ENCODE measurements at places on chromosomes 7 and 10.

DNA sequence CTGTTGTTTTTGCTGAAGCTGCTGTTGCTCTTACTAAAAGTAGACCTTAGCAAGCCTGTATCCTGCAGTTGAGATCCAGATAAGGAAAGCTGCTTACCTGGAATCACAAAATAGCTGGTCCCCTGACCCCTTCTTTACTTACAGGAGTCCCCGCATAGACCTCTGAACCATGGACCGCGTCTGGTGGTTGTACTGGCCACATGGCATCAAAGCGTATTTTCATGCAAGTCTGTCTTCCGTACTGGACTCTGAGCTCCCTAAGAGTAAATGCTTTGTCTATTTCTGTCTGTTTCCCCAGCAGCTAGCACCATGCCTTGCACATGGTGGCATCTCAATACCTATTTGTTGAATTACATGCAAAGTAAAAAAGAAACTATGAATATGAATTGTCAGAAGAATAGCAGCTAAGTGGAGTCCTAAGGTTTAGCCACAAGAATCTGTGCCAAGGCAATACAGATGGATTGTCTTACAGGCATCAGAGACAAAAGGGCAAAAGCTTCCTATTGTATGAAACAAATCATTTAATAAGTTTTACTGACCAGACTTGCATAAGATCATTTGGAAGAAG, 159.2 kb downstream of the PAXIP1 start:
- no peak for DNase-seq

DNA sequence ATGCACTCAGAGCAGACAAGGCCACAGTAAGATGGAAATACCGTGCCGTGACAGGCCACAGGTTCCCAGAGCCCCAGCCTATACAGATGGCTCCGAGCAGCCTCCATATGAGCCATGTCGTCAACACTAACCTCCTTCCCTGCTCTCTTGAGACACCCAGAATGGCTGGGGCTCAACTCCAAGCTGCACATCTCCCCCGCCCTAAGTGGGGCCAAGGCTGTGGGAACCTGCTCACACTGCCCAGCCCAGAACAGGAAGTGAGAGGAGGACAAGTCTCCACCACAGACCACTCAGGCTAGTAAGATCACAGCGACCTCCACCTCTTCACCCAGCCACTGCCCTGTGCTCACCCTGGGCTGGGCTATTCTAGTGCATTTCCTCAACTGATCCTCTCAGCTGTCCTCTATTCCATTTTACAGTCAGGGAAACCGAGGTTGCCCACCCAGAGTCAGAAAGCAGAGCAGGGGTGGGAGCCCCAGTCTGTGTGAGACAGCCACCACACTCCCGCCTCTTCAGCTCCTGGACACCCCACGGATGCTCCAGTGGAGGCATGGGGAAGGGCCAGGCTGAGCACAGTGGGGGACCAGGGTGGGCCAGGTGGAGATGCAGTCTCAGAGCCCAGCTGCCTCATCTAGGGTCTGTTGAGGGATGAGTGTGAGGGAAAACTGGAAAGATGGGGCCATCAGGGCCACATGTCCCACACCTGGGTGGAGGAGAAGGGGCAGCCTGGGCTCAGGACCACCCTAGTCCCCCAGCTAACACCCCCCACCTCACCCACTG, 11.6 kb downstream of the GRID1 start:
- DNase-seq, result no peak

GRCh38 chr7:45601094-45601493, 26.9 kb downstream of the ADCY1 start:
- no peak for DNase-seq

GRCh38 chr10:639751-640672, 49.5 kb downstream of the DIP2C start:
- no peak for DNase-seq

- DNase-seq, result no peak
Measured at GRCh38 chr10:109633846-109634245, 289.5 kb downstream of the XPNPEP1 start.

GRCh38 chr10:121378251-121378801, 219.9 kb downstream of the FGFR2 start:
- no peak for DNase-seq

DNA sequence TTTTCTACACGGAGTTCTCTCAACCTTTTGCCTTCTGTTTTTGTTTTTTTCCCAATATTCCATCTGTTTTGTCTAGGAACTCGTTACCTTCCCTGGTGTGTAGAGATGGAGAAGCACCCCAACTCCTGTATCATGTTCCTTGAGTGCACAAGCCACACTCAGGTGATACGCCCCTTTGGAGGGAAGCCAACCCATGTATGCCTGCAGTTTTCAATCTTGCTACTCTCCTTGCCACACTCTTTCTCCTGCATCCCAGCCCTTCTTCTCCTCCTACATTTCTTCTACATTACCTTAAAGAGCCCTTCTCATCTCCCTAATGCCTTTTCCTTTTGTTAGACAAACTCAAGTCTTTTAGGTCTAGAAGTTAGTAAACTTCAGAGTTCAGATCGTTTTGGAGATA, 10.2 kb upstream of the SP4 start:
- DNase-seq, result no peak

- no peak for DNase-seq
Measured at GRCh38 chr10:6787091-6787490, 207.0 kb upstream of the PRKCQ start.

DNA sequence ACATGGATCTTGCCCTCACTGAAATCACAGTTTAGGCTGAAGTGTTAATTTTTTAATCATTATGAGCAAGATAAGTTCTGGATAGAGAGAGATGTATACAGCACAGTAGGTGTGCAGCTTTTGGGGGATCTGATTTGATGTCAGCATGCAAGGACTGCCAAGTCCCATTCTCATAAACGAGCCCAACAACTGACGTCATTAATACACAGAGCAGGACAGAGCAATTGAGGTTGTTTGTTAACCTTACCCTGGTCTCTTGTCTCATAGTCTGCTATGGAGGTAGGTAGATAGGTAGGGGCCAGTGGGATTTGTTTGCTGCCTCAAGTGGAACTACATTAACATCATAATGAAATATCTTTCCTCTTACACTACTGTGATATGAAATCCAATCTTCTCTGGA, 8.6 kb upstream of the TMEM229A start:
- DNase-seq, result no peak

DNA sequence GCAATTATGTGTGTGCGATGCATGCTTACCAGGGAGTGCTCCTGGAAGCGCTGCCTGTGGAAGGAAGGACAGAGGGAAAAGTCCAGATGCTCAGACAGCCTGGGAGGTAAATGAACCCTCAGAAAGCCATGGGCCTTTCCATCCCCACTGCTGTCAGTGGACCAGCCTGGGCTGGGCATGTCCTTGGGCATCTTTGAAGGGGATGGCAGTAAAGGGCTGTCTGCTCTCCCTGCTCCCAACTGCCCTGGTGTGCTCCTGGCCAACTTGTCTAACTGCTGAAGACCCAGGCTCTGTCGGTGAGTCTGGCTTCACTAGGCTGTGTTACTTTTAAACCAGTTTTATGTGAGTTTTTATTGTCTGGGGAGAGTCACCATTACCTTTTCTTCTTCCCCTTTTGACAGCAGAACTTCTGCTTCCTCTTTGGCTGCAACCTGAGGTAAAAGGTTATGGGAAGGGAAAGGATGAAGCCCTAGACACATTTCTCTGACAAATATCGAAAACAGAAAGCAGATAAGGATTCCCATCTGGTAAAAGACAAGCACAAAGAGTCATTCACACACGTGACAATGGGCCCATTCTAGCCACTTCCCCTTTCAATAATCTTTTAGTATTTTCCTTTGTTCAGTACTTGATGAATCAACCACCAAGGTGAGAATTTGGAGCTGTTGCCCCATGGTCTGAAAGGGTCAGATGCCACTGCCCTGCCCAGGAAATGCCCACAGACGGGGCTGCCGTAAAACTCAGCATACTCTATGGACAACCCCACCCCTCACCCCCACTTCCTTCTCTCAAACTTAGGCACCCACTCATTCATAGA, 27.6 kb upstream of the PIK3AP1 start:
- no peak for DNase-seq

DNA sequence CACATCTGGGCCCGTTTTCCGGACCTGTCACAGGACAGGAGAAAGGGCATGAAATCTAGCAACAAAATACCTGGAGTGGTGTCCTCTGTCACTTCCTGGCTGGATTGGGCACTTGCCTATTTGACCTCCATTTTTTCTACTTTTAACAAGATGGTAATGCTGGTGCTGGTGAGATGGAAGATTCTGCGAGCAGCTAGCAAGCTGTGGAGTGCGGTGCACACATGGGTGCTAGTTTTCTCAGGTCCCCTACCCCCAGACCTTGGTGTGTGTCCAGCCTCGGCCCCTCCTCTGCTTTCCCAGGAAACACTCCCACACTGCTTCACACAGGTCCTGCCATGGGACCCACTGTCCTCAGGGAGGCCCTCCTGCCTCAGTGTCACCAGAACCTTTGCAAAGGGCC, 87.7 kb downstream of the WDR11 start:
- DNase-seq, result no peak

GRCh38 chr10:129850316-129850715, 113.8 kb downstream of the EBF3 start:
- DNase-seq, result no peak

- DNase-seq, result no peak
Measured at GRCh38 chr10:131786756-131787605, 113.8 kb upstream of the PPP2R2D start.

DNA sequence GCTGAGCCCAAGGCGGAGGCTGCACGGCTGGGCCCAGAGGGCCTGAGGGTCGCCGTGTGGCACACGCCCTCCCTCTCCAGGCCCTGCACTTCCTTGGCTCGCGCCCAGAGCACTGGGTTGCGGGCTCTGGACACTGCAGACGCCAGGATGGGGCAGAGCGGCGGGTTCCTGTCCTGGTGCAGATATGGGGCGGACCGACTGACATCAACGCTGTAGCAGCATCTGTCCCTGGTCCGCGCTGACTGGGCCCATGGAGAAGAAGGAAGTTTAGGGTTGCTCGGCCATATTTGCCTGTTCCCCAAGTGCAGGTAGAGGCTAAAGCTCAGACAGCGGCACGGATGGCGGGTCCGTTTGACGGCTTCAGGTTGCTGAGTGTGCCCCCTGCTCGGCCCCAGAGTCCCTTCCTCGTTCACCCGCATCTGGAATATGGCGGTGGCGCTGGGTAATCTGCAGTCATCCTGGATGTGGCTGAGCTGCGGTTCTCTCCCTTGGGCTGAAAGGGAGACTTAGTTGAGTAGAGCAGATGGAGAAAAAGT, 116.1 kb downstream of the OR13A1 start:
- no peak for DNase-seq

- DNase-seq, result no peak
Measured at GRCh38 chr10:98463016-98463415, 16.3 kb upstream of the HPS1 start.

DNA sequence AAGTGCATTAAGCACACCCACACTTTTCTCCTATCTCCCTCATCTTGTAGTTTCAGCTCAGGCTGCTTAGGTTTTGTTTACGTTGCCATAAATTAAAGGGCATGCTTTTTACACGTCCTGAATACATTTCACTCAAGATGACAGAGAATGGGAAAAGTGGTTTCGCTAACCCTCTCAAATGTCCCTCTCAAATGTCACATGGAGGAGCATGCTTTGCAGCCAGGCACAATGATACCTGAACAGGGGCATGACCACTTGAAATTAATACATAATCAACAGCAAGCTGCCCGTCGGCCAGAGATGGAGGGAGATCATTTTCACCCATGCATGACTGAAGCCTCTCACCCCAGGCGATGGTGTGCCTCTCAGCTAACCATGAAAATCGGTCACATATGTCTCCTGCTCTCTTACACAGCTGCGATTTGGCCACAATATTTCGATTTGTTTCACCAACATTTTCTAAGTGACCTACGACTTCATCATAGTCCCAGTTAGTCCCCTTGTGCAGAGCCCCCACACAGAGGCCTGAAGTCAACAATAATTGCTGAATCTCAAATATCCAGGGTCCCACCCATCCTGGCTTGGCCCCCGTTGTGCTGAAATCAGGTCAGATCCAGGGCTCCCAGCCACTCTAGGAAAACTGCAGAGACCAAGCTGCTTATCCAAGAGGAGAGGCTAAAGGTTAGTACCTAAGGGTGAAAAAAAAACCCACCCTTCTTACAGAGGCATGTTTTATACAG, 373.9 kb upstream of the NFE2L3 start:
- DNase-seq, result peak; percentile 98

DNA sequence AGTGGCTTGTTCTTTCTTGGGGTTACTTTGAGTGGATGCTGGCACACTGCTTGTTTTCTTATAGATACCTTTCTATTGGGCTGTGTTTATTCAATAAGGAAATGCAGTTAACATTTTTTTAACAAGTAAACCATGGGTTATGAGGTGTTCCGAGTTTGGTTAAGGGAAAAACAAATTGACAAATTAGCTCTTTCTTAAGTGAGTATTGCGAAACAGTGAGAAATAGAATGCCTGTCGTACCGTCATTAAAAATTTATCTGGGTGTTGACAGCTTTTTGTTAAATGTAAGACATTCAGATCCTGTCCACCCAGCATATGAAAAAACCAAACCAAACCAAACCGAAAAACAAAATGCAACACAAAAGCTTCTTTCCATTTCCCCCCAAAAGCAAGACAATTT, 6.2 kb downstream of the CUX1 start:
- DNase-seq, result no peak

DNA sequence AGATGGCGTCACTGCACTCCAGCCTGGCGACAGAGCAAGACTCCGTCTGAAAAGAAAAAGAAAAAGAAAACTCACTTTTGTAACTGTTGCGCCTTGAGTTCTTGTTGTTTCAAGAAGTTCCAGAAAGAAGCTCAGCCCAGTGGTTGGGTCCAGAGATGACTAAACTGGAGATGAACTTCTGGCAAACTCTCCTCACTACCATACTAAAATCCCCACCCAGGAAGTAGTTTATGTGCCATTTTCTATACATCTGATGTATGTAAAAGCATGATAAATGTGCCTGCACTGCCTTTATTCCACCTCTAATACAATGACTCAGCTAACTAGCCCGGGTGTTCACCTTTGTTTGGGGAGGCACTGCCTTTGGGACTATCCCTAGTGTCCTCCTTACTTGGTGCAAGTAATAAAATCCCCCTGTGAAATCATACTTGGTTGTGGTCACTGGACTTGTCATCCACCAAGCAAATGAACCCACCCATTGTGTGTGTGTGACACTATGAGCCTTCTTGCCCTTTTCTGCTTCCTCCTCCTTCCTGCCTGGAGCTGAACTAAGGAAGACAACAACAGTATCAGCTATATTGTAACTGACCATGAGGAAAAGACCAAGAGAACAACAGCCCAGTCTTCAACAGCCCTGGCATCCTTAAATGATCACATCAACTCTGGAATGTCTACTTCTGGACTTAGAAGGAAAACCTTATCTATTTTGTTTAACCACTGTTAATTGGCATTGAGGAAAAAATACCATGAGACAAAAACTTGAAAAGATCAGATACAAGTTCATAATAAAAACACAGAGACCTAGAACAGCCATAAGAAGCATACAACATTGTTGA, 33.6 kb downstream of the JMJD1C start:
- DNase-seq, result no peak

Measured in NCI-H1092 (cell line).